CD4-positive, alpha-beta T cell treated with Interleukin-4 for 4 hours (primary cell): ENCODE measurements at places on chromosomes 5 and 9.

GRCh38 chr9:114662081-114662989 lies 4.7 kb upstream of the TEX53 start:
- DNase-seq: peak; percentile 59

DNA sequence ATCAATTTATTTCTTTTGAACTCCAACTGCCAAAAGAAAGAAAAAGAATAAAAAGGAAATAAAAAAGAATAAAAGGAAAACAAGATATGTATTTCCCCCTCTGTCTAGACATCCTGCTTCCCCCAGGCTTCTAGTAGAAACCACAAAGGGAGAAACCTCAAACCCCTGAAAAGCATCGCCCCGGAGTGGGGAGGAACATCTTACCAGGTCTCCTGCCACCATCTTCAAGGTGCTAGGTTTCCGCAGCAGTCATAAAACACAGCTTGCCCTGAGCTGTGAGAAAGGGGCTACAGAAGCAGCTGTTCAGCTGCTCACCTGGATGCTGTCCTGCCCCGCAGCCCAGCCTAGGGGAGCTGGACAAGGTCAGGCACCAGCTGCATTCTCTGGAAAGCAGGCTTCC lies 487.7 kb downstream of the GADD45G start:
- peak; percentile 11 for DNase-seq

- DNase-seq: no peak
Observed at GRCh38 chr5:135229679-135230132, 169.3 kb downstream of the MACROH2A1 start.

GRCh38 chr5:53616939-53617549 lies 56.6 kb downstream of the NDUFS4 start:
- no peak for DNase-seq

- peak; percentile 20 for DNase-seq
Observed at GRCh38 chr5:142432369-142432863, 107.6 kb upstream of the SPRY4 start.

DNA sequence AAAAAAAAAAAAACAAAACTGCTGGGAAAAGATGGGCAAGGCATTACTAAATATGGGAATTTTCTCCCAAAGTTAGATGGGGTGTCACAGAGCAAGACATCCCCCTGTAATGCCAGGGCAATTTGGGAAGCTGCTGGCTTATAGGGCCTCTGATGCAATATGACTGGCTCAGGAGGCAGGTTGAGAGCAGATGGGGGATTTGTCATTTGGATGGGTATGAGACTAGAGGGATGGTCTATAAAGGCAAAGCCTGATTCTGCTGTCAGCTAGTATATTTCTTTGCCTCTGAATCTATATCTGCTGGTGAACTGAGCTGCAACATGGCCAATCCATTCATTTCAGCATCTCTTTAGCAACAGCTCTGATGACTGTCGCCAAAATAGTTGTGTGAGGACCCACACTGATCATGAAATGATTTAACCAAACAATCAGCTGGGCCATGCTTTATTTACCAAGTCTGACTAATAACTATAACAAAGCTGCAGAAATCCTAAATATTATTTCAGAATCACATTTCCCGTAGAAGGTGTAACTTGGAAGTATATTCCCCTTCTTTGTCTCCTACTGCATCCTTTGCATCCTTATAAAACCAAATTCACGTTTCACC lies 455.1 kb upstream of the ZNF608 start:
- no peak for DNase-seq

GRCh38 chr5:73382401-73382740 lies 66.2 kb downstream of the FOXD1 start:
- no peak for DNase-seq

DNA sequence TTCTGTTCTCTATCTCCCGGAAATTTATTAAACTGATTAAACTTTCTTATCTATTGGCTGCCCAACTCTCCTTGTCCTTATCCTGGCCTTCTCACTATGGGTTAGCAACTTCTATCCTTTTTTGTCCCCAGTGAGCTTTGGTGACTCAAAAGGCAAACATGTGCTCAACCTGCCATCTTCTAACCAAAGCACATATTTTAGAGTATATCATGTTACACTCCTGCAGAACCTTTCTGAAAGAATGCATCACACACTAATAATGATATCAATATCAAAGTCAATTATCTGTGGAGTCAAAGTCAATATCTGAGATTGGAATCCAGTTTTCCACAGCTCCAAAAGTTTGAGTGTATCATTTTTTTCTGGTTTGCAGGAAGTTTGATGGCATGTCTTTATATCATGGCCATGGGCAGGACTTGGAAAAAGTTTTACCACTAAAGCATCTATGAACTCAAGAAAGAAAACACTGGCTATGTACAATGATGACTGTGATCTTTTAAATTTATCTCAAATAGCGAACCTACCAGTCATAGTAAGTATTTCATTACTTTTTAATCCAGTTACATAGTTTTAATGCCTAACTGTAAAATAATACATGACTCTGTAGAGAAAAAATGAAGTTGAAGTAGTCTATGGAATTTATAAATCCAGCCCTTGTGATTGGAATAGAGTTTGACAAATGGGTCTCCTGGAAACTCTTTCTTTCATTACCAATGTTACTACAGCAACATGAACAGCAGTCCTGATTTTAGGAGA lies 166.8 kb downstream of the DROSHA start:
- DNase-seq: no peak

GRCh38 chr9:7777771-7778170 lies 21.8 kb downstream of the DMAC1 start:
- no peak for DNase-seq

DNA sequence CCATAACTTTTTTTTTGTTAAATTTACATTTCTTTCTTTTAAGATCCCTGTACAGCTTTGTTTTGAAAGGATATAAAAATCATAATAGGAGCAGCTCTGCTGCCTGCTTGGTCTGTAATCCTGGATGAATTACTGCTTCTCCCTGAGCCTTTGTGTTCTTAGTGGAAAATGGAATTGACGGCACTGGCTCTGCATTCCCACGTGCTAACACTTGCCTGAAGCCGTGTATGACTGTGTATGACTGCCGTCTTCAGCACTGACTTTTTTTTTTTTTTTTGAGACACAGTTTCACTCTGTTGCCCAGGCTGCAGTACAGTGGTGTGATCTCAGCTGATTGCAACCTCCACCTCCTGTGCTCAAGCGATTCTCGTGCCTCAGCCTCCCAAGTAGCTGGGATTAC lies 4.8 kb downstream of the THG1L start:
- no peak for DNase-seq

DNA sequence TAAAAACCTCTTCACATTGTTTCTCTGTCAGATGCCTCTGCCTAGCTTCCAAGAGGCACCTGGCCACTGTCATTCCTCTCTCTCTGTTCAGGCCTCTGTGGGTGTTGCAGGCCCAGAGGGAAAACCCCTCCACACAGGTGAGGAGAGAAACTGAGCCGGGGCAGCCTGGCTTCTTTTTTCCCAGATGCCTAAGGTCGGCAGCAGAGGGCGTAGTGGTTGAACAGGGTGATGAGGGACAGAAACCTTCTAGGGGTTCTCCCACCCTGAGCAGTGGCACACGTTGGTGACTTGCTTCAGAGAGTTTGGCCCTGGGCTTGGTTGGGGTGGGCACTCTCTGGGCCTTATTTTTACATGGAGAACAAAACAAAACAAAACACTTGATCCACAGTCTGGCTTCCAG lies 12.2 kb downstream of the IL9 start:
- no peak for DNase-seq

- DNase-seq: no peak
Observed at GRCh38 chr5:36001032-36001431, 9.8 kb upstream of the UGT3A1 start.

- DNase-seq: no peak
Observed at GRCh38 chr5:36261186-36261585, 19.5 kb upstream of the NADK2 start.

DNA sequence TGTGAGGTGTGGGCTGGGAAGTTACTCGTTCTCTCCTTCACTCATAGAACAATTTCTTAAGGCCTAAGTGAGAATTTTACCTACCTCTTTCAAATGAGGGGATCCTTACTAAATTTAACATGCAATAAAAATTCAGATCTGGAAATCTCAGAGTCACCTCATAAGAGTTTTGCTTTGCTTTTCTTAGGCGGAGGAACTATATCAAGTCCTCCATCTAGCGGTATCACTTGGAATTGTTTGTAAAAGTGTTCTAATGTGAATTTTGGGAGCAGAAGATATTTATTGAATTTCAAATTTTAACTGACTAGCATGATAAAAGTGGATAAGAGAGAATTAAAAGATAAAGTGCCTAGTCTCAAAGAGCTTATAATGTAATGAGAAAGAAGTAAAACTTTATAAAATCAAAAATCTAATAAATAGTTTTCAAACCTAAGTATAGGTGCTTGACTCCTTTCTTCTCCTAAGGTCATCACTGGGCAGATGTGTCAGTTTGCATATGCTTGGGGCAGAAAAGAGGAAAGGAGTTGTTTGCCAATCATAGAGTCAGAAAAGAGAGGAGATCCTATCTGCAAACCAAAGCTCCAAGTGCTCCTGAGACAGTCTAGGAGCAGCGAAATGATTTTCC lies 145.7 kb upstream of the DAB2 start:
- DNase-seq: peak; percentile 41

- DNase-seq: no peak
Observed at GRCh38 chr9:21316860-21317259, 11.7 kb upstream of the IFNA5 start.

DNA sequence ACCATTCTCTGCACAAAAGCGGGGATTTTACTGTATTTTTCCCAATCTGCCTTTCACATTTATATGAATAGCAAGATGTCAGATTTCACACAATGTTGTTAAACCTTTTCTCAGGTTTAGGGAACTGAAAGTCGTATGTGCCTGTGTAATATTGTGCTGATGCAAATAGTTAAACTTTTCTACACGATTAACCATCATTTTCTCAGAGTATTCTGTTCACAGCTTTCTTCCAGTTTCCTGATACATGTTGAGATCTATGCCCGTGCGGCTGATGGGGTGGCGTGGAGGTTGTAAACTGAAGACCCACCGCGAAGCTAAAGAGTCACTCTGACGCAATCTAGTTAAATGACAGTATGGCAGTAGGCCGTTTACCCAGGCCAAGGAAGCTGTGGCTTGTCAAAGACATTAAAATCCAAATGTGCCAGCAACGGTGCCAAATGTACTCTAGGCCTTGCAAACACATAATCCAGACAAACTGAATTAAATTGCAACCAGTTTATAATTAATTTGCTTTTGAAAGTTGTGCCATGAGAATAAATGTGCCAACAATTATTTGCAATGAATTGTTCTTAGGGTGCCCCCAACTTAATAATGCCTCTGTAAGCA lies 145.7 kb downstream of the EBF1 start:
- no peak for DNase-seq

- no peak for DNase-seq
Observed at GRCh38 chr9:97386265-97386633, 25.6 kb upstream of the TDRD7 start.
